Effector memory CD4-positive, alpha-beta T cell (primary cell): ENCODE measurements at places on chromosomes 5 and 9.
A peak's percentile ranks its signal among the peaks of the same experiment; 100 is the strongest.

DNA sequence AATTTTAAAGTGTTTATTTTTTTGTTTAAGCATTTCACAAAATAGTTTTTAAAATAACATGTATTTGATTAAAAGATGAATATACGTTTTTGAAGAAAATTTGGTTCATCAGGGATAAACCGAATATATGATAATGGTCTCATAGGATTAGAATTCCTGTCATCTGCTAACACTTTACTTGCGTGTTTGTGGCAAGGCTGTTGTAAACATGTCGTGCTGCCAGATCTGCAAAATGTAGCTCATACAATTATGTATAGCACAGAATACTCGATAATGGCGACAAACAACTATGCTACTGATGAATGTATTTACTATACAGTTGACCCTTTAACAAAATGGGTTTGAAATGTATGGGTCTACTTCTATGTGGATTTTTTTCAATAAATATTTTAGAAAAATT is 7.2 kb upstream of the TXNDC8 start:
- DNase-seq = no peak

GRCh38 chr5:134647750-134648424 is 698 bp upstream of the SEC24A start:
- peak; percentile 7 for DNase-seq

DNA sequence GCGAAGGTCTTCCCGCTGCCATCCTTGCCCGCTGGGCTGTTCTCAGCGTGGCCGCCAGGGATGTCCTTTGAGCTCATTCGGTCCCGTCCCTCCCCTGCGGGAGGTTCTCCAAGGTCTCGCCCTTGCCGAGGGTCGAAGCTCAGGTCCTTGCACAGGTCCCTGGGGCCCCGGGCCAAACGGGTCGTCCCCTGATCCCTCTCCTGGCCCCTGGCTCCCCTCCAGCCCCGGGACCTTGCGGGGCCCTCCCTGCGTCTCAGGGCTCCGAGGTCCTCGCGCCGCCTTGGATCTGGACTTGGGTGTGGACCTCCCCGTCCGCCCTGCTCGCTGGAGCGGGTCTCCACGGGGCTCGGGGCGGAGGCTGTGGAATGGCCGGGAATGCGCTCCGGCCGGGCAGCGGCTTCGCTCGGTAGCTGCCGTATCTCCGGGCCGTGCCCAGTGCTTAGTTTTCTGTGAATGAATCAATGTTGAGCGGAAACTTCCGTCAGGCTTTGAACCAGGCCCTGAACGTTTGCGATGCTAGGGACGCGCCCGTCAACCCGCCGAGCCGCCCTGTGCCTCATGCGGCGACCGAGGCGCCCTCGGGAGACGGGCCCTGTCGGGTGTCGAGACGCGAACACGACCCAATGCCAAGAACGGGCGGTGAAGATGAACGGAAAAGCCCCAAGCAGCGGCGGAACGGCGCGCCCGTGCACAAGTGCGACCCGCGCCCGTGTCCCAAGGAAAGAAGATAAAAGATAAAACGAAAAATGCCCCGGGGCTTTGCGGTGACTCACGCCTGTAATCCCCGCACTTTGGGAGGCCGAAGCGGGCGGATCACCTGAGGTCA is 780 bp downstream of the RNU6ATAC start:
- peak; percentile 58 for DNase-seq

DNA sequence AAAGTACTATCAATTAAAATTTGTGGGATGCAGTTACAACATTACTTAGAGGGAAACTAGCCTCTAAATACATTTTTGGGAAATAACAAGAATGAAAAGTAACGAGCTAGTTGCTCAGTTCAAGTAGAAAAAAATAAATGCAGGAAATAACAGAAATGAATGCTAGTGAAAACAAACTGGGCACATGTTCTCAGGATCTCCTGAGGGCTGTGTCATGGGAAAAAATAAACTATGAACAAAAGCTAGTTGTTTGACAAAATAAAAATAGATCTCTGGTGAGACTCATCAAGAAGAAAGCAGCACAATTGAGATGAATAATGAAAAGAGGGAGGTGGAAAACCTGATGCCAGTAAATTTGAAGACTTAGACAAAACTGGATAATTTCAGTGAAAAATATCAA is 16.3 kb downstream of the IDNK start:
- no peak for DNase-seq

DNA sequence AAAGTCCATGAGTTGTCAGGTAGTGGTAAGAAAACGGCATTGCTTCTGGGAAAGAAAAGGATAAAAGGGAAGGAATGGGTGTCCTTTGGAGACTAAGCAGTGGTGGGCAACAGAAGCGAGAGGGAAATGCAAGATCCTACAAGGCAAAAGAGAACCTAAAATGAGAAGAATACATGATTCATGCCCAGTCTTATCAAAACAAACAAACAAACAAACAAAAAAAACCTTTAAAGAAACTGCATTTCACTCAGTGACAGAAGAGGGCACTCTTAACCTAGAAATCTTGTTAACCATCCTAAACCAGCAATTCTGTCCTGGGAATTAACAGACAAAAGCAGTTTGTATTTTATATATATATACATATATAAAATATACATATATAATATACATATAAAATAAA is 88.5 kb downstream of the SUSD1 start:
- no peak for DNase-seq

DNA sequence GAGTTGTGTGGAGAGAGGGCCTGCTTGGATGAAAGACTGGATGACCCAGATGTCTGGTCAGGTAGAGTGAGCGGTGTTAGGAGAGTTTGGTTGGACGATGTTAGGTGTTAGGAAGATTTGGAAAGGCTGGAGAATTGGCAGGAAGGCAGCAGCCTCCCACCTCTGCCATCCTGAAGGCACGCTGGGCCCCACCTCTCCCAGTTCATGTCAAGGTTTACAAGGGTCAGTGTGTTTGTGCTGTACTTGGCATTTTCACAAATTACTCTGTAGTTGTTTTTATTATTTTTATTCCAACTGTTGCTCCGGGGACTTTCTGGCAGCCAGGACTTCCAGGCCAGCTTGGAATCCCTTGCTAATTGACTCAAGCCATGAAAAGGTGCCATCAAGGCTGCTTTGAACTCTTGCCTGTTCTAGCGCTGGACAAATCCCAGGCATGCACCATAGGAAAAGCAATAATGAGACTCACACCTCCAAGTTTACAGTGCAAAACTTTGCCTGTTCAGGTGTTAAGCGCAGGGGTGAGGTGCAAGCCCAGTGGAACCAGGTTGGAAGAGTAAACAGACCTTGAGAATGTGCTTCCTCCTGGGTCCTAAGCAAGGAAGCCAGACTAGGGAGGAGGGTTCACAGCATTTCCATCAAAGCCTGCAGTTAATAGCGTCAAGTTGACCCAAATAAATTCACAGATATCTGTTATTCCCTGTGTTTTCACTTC is 41.7 kb upstream of the KLF9 start:
- DNase-seq = no peak

DNA sequence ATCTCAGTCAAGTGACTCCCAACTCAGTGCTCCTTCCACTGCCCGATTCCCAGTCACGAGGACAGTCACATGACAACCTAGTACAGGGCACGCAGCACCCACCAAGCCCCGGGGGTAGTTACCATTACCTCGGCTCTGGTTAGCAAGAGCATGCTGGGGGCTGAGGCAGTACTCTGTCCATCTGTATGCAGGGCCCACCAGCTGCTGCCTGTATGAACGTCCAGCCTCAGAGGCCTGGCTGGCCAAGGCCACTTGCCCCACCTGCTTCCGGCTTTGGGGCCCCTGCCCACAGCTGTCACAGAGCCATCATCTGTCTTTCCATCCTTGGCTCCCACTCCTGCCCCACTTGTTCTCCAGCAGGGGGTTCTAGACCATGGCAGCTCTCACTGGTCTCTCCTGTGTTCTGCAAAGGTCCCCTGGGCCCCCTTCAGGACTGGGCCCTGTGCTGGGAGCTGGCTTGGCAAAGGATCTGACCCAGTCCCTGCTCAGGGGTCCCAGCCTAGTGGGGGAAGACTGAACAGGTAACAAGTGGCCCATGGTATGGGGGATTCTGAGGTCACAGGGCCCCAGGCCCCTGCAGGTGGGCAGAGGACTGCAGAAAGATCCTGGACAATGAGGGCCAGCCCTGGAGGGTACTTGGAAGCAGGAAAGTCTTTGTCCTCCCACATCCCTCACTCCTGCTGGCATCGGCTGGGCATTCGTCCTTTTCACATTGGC is 3.3 kb downstream of the RPL35 start:
- DNase-seq = no peak

GRCh38 chr9:30103647-30104394 is 2280.6 kb upstream of the ACO1 start:
- no peak for DNase-seq

GRCh38 chr9:121399883-121400607 is 30.0 kb upstream of the STOM start:
- DNase-seq = no peak

DNA sequence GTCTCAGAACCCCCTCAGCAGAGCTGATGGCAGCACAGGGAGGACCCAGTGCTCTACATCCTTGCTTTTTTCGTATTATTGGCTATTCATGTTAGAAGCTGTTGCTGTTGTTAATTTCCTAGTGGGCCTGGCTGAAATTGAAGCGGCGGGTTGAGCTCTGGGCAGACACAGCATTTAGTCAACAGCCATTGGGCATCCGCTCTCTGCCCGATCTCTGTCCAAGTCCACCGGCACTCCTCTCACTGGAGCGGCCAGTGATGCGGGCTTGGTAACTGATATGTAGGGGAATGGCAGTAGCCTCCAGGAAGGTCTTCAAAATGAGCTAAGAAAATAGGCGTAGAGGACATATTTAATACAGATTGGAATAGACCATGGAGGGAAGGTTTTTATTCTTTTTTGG is 1.3 kb upstream of the GARNL3 start:
- no peak for DNase-seq

GRCh38 chr9:132585954-132586829 is 3.8 kb downstream of the BARHL1 start:
- no peak for DNase-seq

- no peak for DNase-seq
Observed at GRCh38 chr5:169610606-169611005, 26.5 kb upstream of the DOCK2 start.
